ENCODE measurements at places on chromosomes 13 and 19.

GRCh38 chr13:45482571-45483173, 17.9 kb downstream of the COG3 start:
- no peak for DNase-seq

GRCh38 chr19:12665671-12666264, 774 bp downstream of the MAN2B1 start:
- DNase-seq = no peak

DNA sequence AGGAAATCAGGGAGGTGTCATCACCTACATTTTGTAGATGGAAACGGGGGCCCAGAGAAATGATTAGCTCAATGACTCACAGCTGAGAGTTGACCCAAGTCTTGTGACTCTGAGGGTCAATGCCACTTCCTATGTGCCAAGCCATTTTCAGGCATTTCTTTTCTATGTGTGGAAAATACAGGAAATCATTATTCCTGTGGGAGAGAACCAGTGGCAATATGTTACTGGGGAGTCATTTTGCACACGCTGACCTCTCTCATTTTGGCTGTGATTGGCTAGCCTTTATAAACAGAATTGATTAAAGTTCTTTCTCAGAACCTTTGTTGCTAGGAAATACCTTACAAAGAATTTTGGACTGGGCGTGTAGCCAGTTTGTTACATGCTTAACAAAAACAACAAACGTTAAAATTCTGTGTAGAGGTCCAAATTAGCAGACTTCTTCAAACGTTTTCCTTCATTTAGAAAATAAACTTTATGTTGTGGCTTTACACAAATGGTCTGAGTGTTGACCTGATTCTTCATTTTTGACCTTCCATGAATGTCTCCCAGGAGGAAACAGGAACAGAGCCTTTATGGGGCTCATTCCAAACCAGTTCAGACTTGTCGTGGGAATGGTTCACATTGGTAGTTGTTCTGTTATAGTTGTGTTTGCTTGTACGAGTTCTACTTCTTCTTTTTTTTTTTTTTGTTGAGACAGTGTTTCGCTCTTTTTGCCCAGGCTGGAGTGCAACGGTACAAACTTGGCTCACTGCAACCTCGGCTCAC, 11.4 kb downstream of the PCCA start:
- DNase-seq = no peak

- DNase-seq = no peak
Measured at GRCh38 chr13:46571909-46572595, 19.1 kb downstream of the LRCH1 start.

GRCh38 chr13:111530137-111530870, 209.9 kb downstream of the TEX29 start:
- DNase-seq = no peak

GRCh38 chr13:80337288-80338081, 3.4 kb downstream of the SPRY2 start:
- no peak for DNase-seq

DNA sequence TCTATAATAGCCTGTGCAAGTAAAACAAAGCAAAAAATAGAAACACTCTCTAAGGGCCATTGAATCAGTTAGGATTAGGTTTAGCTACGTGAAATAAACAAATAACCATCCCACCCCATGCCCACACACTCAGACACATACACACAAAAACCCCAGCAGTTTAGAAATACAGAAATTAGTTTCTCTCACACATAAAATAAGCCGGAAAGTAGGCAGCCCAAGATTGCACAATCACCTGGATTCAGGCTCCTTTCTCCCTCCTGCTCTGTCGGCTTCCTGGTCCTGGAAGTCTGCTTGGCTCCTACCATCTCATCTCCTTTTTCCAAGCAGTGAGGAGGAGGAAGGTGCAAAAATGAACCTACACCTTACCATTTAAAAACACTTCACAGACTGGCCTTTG, 22.6 kb upstream of the USP12 start:
- DNase-seq = no peak

- no peak for DNase-seq
Measured at GRCh38 chr13:29315847-29316246, 279.6 kb downstream of the SLC7A1 start.

DNA sequence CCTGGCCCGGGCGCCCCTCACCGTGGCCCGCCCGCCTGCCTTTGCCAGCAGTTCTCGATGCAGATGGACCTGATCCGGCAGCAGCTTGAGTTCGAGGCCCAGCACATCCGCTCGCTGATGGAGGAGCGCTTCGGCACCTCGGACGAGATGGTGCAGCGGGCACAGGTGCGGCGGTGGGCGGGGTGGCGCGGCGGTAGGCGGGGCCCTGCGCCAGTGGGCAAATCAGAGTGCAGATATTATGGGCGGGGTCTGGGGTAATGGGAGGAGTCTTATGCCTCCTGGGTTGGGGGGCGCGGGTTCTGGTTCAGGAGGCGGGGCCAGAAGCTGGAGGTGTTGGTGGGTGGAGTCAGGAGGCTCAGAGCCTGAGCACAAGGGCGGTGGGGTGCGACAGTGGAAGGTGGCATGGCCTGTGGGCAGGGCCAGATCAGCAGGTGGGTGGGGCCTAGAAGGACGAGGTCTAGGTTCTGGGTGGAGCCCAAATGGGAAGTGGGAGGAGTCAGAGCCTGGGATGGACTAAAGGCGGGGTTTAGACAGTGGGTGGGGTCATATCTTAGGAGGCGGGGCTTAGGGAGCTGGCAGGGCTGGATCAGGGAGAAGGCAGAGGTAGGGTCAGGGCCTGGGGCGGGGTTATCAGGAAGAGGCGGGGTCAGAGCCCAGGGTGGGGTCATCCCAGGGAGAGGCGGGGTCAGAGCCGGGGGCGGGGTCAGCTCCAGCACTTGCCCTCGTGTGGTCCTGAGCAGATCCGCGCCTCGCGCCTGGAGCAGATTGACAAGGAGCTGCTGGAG, 5.6 kb downstream of the APC2 start:
- no peak for DNase-seq

DNA sequence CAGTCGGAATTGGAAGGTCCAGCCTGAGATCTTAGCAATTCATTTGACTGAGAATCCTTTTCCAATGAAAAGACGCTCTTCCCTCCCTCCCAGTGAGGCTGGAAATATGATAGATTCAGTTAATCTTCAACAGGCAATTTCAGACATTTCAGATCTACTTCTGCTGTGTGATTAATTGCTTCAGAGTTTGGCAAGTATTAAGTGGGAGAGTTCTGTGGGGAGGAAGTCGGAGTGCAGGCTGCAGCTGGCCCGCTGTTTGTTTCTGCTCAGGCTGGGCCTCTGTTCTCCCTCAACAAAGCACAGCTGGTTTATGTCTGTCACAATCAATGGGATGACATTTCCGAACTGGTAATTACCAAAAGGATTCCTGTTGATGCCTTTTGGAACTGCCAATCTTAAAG, 178.2 kb downstream of the NDFIP2 start:
- DNase-seq = no peak

- DNase-seq = no peak
Measured at GRCh38 chr13:102878481-102878880, 32.6 kb downstream of the ERCC5 start.

GRCh38 chr19:54133312-54133956, 4.1 kb upstream of the CNOT3 start:
- no peak for DNase-seq

GRCh38 chr13:23087880-23088279, 92.9 kb upstream of the SGCG start:
- DNase-seq = peak; percentile 5

- DNase-seq = no peak
Measured at GRCh38 chr19:30064771-30065494, 122.9 kb downstream of the URI1 start.

DNA sequence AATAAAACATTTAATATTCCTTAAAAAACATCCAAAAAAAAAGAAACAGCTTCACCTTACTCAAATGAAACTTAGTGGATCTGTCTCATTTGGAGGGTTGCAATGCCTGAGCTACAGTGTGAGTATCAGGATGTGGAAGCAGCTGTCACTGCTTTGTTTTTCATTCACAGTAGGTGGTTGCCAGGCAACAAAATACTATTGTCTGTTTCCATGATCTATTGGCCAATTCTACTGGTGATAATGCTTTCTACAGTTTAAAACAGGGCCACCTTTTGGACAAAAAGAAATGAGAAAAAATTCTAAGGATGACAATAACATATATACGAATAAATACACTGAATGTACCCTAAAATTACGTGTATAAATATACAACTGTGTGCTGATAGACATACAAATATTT, 3.0 kb downstream of the ENOX1 start:
- DNase-seq = no peak

DNA sequence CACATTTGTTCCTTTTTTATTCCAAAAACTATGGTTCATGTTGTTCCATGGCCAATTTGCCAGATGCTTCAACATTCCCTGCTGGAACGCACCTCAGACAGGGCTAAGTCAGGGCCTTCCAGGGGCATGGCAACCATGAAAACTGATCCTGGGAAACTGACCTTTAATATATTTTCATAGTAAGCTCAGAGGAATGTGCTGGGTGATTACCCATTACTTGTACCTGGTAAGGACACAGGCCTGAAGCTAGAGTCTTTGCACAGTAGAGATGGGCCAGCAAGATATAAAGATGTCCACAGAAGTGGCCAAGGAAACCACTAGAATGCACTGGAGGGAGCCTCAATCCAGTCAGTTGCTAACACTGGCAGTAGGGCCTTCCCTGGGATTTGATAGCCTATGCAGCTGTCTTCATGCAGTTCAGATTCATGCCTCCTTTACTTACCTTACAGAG, 353.1 kb downstream of the ENOX1 start:
- DNase-seq = no peak
